Activated B cell treated with CpG ODN at 0.5 μM for 24 hours (primary cell): ENCODE measurements at places on chromosomes 5 and 9.

- H3K27me3 ChIP-seq: no peaks in the 10 kb centered on the region
- H3K4me1 ChIP-seq: no peaks in the 10 kb centered on the region
- no peak overlapping the region for H3K4me3 ChIP-seq
- no peak overlapping the region for H3K27ac ChIP-seq
Measured at GRCh38 chr9:22040760-22041159, 31.7 kb upstream of the CDKN2B start.

GRCh38 chr9:70091572-70091971, 47.9 kb downstream of the MAMDC2 start:
- H3K27me3 ChIP-seq: peaks cover 7% of the 10 kb centered on the region
- no peak for DNase-seq
- H3K4me3 ChIP-seq: no peak overlapping the region
- no peak overlapping the region for H3K27ac ChIP-seq

DNA sequence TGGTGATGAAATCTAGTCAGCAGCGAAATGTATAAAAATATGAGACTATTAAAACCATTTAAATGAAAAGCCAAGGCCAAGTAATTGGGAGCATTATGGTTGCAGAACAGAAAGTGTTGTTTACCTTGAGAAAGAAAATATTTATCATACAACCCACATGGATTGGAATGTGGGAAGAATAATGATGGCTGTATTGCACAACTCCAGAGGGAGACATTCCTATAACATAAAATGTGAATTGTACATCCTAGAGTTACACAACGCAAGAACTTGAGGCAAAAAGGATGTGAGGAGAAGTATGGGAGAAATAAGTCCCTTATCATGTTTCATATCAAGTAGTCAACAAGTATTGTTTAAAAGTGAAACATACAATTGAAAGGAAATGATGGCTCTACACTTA, 1014.0 kb upstream of the SEMA6A start:
- DNase-seq: no peak
- no peak overlapping the region for H3K4me3 ChIP-seq
- no peaks in the 10 kb centered on the region for H3K4me1 ChIP-seq

- no peak overlapping the region for H3K27ac ChIP-seq
- no peak for DNase-seq
- peaks cover 13% of the 10 kb centered on the region for H3K4me1 ChIP-seq
- peaks cover 10% of the 10 kb centered on the region for H3K36me3 ChIP-seq
- no peaks in the 10 kb centered on the region for H3K27me3 ChIP-seq
- no peak overlapping the region for H3K4me3 ChIP-seq
Measured at GRCh38 chr5:83095163-83095956, 18.0 kb downstream of the XRCC4 start.

DNA sequence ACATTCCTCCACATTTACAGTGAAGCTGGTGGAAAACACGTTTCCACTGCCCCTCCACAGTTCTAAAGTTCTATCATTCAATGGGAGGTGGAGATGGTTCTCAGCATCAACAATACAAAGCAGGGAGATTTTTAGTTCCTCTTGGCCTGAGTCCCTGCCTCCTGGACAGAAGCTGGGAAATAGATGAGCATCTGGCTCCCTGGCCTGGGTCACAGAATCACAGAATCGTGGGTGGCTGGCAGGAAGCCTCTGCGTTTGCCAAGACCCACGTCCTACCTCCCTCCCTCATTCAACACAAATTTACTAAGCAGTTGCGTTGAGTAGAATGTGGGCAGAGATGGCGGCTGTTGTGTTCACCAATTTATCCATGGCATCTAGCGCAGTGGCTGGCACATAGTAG, 5.2 kb upstream of the PPARGC1B start:
- H3K4me3 ChIP-seq: no peak overlapping the region
- no peak overlapping the region for H3K27ac ChIP-seq
- DNase-seq: no peak
- H3K27me3 ChIP-seq: peaks cover 10% of the 10 kb centered on the region
- H3K4me1 ChIP-seq: peaks cover 12% of the 10 kb centered on the region
- no peaks in the 10 kb centered on the region for H3K36me3 ChIP-seq

DNA sequence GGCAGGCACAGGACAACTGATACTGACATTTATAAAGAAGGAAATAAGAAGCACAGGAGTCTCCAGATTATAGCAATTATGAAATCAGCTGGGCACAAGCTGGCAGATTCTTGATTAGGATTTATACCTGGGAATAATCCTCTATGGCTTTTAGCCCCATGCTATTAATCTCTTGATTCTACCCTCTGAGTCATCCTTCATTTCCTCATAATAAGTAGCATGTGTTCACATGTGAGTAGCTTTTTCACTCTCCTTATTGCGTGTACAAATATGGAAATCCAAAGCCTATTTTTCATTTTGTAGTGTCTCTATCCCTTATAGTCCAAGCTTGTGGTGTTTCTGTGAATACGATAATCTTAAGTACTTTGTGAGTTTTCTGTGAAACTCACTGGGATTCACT, 185.0 kb upstream of the PRLR start:
- DNase-seq: no peak
- H3K4me3 ChIP-seq: no peak overlapping the region
- no peaks in the 10 kb centered on the region for H3K36me3 ChIP-seq
- no peak overlapping the region for H3K27ac ChIP-seq
